ENCODE measurements at places on chromosomes 7 and 10. TPM values are rescaled to one million over a fixed set of nuclear protein-coding genes. Genes with fewer than 3 reads are reported as not detected.

DNA sequence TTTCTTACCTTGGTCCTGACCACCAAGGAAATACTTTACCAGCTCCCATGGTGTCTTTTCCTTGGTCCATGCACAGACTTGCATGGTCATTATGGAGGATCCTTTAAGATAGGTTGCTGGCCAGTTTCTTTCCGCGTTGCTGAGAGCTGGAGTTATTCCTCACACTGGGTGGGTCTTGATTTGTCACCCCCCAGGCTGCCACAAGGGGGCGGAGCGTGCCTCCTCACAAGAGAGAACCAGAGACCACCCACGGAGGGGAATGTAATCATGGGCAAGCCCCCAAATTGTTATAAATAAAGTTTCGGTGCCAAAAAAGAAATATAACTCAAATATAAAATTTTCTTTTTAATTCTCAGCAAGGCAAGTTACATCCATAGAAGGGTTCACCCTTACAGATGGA, 10.5 kb upstream of the TRIM24 start:
- no peak for DNase-seq

- no peak for DNase-seq
These were observed 3.2 kb upstream of the HUS1 start for GRCh38 chr7:47982610-47983009.

- DNase-seq: no peak
These were observed 15.4 kb downstream of the MICU1 start for GRCh38 chr10:72610466-72610865.

DNA sequence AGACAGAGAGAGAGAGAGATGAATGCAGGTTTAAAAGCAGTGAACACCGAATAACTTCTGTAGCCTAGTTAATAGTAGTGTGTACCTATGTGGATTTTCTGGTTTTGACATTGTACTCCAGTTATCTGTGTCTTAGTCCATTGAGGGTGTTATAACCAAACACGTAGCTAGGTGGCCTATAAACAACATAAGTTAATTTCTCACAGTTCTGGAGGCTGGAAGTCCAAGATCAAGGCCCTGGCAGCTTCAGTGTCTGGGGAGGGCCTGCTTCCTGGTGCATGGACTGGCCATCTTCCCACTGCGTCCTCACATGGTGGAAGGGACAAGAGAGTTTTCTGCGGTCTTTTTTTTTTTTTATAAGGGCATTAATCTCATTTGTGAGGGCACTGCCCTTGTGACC, 23.5 kb downstream of the AOC1 start:
- DNase-seq: no peak

GRCh38 chr7:70266186-70266585, 667.9 kb downstream of the AUTS2 start:
- DNase-seq: no peak

- no peak for DNase-seq
These were observed 32.1 kb downstream of the NRF1 start for GRCh38 chr7:129643550-129644170.

DNA sequence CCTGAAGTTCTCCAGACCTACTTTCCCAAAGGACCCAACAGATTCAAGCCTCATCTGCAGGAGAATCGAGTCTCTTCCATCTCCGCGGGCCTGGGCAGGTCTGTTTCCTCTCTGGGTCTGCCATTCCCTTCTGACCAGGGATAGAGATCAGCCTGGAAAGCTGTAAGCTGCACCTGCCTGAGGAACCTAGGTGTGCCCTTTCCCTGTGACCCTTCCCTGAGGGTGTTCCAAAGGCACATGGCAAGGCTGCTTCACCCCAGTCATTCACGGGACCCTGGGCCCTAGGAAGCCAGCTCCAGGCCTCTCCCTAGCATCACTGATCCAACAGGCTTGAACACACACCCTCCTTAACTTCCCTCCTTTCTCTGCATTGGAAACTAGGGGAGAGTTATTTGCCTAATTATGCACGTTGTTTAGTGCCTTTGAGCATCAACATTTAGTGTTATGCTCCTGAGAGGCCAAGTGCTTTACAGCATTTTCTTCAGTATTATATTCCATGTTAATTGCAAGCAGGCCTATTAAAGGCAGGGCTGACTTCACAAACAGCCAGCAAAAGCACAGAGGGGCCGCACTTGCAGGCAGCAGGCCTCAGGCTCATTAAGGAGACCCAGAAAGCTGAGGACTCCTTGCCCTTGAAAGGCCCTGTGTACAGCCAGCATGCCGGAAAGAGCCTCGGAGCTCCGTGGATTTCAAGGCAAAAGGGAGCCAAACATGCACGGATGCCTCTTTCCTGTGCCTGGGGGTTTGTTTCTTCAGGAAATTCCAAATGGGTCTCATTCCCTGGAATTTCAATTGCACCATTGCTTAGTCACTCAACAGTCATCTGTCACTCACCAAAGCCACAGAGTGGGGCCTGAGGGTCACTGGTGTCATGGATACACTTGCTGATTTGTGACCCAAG, 91.0 kb upstream of the FAM20C start:
- no peak for DNase-seq

DNA sequence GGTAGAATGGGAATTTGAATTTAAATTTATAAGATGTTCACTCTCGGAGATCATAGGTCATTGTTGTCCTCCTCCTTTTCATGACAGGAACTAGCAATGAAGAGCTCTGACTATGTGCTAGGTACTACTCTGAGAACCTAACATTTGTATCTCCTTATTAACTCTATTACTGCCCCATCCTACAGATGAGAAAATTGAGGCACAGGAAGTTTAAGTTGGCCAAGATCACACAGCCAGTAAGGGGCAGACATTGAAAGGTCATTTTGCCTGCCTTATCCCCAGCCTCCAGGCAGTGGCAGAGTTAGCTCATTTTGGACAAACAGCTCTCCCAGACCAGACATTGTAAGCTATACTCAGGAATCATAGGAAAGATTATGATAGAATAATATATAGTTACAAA, 6.0 kb downstream of the SRGN start:
- DNase-seq: no peak

- no peak for DNase-seq
These were observed 62.7 kb upstream of the IGFBP3 start for GRCh38 chr7:45983720-45984255.

FAM20C gene
- 41.5 TPM for total RNA-seq

CUZD1 gene
- total RNA-seq: 2.1 TPM

POLR2J2 gene
- total RNA-seq: 16.8 TPM

PNLIPRP2 gene
- total RNA-seq: not detected

CPXM2 gene
- 1.5 TPM for total RNA-seq

PARP12 gene
- total RNA-seq: 27.1 TPM

PRSS2 gene
- total RNA-seq: not detected
